DMS79 (cell line): ENCODE measurements at places on chromosomes 1 and 21.

DNA sequence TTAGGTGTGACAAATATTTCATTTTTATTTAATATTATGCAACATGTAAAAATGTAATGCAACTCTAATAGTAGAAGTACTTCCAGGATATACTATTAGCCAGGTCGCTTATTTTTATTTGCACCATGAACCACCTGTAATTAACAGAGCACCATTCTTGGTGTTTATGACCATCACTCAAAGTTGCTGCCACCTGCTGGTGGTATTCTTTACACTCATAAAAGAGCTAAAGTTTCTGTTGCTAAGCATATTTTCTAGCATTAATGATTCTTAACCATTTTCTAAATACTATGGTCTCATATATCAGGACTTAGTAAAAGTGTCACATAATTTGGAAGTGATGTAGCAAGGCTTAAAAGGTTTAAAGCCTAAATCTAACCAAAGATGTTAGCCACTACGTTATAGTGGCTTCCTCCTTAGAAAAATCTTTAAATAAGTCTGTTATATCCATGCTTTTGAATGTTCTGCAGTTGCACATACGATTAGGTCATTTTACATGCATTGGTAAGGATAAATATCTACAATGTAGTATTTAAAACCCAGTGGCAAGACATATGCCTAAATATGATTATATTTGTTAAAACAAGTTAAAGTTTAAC, 244.5 kb downstream of the NEGR1 start:
- no peak for DNase-seq

DNA sequence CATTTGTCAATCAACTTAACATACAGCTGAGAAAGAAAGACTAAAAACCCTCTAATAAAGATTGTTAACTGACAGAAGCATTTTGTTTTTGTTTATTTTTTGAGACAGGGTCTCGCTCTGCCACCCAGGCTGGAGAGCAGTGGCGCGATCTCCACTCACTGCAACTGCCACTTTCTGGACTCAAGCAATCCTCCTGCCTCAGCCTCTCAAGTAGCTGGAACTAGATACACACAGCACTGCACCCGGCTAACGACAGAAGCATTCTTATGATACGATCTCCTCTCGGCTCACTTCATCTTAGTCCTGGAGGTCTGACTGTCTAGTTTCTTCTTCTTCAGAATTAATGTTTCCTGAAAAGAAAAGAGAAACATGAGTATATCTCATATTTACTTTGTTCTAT, 23.5 kb downstream of the RSPH1 start:
- DNase-seq = no peak

DNA sequence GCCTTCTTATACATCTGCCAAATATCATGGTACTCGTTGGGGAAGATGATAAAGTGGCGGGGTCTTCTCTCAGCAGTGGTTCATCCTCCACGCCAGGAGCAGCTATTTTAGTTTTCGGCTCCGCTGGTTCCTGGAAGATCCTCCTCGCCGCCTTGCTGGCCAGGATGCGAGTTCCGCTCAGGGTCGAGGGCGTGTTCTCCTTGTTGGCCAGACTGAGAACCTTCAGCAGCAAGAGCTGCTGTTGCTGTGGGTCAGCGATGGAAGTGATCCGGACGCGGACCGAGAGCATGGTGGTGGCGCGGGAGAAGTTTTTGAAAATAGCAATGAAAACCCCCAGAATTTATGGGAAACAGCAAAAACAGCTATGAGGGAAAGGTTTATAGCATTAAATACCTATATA, 11.4 kb upstream of the CFAP126 start:
- no peak for DNase-seq

- DNase-seq = no peak
Observed at GRCh38 chr21:46023555-46023954, 42.0 kb downstream of the COL6A1 start.

- no peak for DNase-seq
Observed at GRCh38 chr1:157856538-157856937, 14.9 kb upstream of the CD5L start.

DNA sequence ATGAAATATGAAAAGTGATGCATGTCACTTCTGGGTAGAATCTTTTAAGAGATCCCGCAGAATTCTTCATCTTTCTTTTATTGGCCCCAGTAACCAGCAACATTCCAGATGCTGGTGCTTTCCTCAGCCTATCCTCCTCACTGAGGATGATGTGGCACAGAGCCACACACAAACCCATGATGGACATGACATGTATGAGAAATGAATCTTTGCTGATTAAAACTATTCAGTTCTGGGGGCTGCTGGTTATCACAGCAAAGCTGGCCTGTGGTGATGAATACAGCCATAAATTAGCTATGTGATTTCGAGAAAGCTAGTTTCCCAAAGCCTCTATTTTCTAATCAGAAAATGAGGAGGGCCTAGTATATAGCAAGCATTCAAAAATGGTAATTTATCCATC, 8.3 kb upstream of the ERICH3 start:
- DNase-seq = no peak

- no peak for DNase-seq
Observed at GRCh38 chr1:177146499-177146898, 18.0 kb downstream of the ASTN1 start.

- DNase-seq = no peak
Observed at GRCh38 chr1:23597635-23598388, 38.5 kb upstream of the ID3 start.

DNA sequence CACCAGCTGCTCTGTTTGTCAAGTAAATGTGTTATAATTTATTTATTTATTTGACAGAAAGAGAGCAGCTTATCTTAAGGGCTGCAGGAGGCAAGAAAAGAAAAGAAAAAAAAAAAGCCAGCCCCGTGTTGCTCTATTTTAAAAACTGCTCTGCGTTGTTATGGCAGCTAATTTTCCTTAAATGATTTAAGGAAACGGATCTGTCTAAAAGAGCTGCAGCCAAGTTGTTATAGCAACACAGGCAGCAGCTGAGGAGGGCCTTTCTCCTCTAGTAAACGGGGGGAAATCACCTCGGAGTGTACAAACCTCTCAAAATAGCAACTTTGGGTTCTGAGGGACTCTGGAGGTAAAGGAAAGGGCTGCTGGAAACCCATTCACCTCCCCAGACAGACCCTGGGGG, 149.2 kb downstream of the BEND5 start:
- DNase-seq = peak; percentile 19

- no peak for DNase-seq
Observed at GRCh38 chr1:172154551-172154950, 265.9 kb upstream of the C1orf105 start.

DNA sequence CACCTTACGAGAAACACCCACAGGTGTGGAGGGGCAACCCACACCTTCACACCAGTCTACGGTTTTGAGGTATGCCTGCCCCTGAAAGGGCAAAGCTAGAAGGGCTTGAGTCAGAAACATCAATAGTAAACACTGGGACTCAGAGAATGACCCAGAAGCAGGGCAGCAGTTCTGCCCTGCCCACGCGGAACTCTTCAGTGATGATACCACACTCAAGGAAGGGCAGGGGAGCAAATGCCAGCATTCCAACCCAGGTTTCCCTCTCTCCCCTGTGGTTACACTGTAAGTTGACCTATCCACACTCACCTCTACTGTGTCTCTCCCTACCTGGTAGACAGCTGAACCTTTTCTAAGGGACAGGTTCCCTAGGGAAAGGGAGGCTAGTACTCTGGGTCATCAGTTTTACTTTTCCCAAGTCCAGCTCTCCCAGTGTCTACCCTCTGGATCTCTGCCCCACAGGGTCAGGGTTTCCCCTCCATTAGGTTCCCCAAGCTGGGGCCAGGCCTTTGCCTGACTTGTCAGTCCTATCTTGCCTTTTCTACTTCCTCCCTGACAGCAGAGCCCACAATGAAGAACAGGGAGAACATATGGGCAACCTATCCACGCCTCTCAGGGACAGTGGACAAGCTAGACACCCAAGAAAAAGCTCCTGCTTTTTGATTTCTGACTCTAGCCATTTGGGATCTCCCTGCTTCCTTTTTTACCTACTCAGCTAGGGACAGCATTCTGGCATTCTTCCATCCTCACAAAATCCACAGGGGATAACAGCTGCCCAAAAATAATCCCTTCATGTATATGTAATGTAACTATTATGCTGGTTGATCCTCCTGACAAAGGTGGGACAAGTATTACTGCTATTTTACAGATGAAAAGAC, 3.0 kb downstream of the F11R start:
- no peak for DNase-seq

DNA sequence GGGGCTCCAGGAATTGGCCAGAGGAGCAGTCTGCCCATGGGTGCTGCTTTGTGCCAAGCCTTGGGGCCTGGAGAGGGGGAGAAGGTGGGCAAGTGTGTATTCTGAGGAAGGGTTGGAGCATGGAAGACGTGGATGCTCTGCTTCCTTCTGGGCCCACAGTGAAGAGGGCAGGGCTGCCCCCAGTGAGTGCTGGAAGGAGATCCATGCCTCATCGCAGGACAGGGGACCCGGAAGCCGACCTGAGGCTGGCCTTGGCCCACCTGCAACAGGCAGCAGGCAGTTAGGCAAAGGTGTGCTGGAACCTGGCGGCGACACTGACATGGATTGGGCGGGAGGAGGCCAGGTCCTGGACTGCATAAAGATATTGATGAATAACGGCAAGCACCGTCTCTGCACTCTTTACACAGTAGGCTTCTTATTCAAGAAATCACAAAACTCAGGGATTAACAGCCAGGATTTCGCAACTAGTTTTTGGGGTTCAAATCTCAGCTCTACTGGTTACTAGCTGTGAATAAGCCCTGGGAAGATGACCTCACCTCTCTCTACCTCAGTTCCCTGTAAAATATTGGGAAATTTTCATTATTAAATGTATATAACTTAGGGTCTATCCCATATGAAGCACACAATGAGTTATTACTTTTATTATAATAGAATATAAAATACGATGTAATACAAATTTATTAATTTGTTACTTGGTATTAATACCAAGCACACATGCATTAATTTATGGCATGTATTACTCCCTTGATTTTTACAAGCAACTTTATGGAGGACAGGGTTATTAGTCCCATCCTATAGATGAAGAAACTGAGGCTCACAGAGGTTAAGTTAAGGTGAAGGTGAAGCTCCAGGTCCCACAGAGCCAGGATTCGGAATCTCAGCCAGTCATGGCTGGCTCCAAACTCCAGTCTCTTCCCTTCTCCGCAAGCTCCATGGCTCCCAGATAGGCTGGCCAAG, 62.3 kb downstream of the DHRS3 start:
- DNase-seq = no peak

- DNase-seq = no peak
Observed at GRCh38 chr1:40185951-40186864, 25.0 kb downstream of the RLF start.

- no peak for DNase-seq
Observed at GRCh38 chr1:31266547-31266946, 26.9 kb upstream of the NKAIN1 start.

GRCh38 chr1:53627031-53627430, 111.9 kb downstream of the GLIS1 start:
- DNase-seq = no peak

- DNase-seq = no peak
Observed at GRCh38 chr1:193558491-193559028, 372.1 kb upstream of the B3GALT2 start.

DNA sequence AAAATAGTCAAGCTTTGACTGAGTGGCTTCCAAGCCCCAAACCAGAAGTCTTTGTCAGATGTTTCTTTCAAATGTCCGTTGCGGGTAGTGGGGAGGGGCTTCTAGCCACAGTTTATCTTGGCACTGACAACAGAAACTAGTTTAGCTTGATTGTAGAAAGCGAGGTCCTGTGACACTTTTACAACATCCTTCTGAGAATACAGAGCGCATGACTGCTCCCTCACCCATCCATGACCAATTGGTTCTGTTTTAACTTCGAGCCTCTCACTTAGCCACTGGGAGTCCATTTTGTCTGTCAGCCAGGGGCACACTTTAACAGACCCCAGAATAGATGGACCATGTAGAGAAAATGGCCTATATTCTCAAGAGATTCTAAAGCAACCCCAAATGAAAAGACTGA, 199.2 kb upstream of the ST6GALNAC5 start:
- DNase-seq = peak; percentile 47

DNA sequence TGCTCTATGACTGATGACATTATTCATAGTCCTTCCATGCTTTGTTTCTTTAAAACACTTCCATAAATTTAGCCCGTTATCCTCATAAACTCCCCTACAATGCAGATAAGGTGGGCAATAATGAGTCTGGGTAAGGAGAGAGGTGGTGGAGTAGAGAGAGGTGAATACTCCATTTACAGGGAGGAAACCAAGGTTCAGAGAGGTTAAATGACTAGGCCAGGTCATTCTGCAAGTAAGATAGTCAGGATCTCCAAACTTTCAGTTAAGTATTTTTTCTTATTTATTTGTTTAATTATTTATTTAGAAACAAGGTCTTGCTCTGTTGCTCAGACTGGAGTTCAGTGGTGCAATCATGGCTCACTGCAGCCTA, 26.1 kb downstream of the PAFAH2 start:
- DNase-seq = no peak

GRCh38 chr1:172630868-172631267, 28.0 kb upstream of the FASLG start:
- no peak for DNase-seq

DNA sequence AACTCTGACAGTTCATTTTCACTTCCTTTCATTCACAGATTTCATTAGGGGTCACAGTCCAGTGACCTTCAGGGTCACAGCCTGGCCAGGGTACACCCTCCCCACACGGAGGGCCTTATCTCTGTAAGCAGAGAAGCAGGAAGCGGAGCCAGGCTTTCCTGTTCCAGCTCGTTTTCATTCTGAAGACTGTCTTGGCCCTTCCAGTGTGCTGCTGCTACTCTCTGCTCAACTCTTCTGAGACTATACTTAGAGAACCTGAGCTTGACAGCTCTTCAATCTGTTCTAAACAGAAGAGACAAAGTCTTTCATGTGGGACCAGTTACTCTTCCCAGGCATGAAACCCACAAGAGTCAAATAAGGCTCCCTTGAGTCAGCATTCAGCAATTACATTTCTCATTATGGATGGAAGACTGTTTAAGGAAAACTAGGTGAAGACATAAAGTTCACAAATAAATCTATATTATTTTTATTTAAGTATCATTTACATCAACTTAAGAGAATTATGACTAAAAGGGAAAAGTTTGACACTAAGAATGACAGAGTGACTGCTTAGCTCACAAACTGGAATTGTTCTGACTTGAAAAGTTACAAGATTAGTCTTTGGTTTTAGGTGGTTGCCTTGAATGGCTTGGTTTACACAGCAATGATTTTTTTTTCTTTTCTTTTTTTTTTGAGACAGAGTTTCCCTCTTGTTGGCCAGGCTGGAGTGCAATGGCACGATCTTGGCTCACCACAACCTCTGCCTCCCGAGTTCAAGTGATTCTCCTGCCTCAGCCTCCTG, 4.8 kb upstream of the TDRD10 start:
- DNase-seq = no peak
